GM12865 (cell line): ENCODE measurements at places on chromosomes 6 and 20.
A peak's percentile ranks its signal among the peaks of the same experiment; 100 is the strongest.

GRCh38 chr20:51164731-51165130, 141.8 kb upstream of the KCNG1 start:
- no peak for DNase-seq

- DNase-seq = peak; percentile 55
These were observed 52.0 kb downstream of the HIVEP1 start for GRCh38 chr6:12064131-12064530.

DNA sequence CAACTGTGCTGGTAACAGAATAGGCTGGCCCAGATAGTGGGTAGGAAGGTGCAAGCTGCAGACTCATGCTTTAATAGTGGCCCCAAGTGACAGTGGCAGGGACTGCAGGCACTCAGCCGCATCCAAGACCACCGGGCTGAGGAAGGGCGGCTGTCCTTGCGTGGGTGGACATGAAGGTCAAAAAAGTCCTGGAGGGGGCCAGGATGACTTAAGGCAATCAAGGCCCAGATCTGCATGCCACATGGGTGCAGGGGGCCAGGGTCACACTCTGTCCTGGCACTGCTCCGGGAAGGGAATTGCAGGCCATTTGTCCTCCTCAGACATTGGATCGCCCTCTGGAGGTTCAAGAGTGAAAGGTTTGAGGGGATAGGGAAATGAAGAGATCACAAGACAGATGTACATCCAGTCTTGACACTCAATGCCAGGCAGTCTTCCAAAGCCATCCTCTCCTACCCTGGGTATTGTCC, 10.4 kb upstream of the VNN2 start:
- DNase-seq = peak; percentile 72

GRCh38 chr6:167238694-167239467, 52.2 kb upstream of the UNC93A start:
- no peak for DNase-seq

DNA sequence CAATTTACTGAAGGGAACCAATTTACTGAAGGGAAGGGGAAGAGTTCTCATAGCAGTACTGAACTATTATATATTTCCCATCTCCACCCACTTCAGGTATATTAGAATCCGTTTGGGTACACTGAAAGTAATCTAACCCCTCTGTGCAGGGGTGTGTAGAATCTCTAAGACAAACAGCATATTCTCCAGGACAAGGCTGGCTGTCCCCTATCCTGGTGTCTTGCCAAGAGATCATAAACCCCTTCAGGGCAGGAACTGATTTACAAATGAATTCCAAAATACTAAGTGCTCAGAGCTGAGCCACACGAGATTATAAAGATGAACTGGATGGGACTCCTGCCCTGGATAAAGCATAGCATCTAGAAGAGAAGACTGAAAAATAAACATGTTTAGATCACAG, 9.2 kb downstream of the ASF1A start:
- no peak for DNase-seq

- DNase-seq = no peak
These were observed 118.7 kb upstream of the SLC22A16 start for GRCh38 chr6:110595112-110595511.
